NCI-H1105 (cell line): ENCODE measurements at places on chromosomes 7 and 10.

- DNase-seq = no peak
Measured at GRCh38 chr10:16945593-16945992, 128.4 kb upstream of the RSU1 start.

GRCh38 chr10:72170263-72170662, 45.5 kb upstream of the ANAPC16 start:
- DNase-seq = no peak

- DNase-seq = no peak
Measured at GRCh38 chr10:8137272-8137681, 82.8 kb downstream of the GATA3 start.

DNA sequence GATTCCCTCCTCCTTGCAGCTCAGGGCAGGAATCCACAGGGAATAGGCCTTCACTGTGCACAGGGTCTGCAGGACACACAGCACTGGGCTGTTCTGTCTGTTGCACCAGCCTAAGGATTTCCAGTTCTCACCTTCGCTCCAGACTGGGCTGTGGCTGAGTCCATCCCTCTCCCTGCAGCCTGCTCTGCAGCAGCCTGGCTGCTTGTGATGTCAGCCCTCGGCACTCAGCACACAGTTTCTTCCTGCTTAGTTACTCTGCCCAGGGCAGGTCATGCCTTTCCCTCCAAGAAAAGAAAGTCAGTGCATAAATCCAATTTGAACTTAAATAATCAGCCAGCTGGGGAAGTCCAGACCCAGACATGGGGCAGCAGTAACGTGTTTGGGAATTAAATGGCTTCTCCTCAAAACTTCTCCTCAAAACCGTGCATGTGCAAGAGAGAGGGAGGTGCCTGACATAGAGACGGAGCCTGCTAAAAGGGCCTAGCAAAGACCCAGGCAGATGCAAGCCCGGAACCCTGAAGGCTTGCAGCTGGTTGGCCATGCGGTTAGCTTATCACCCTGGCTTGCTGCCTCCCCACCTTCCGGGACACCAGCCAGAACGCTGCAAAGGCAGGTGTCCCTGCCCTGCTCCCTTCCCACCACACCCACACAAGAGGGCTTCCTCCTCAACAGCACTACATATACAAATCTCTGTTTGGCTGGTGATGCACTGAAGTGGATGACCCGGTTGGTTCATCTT, 10.9 kb upstream of the GDF2 start:
- DNase-seq = peak; percentile 60

DNA sequence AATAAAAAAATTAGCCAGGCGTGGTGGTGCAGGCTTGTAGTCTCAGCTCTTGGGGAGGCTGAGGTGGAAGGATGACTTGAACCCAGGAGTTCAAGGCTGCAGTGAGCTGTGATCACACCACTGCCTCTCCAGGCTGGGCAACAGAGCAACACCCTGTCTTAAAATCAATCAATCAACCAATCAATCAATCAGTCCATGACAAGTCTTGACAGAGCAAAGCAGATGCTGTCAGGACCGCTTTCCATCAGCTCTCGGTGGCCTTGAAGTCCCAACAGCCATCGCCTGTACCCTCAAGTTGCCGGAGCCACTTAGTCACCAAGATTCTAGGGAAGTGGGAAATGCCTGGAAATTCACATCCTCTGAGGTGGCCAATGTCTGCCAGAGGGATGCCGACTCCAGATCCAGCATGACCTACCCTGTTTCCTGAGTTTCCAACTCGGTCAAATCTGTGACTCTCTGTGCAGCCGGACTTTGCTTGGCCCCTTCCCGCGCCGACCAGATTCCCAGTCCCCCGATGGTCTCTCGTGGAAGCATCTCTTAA, 871 bp upstream of the CCL24 start:
- DNase-seq = no peak

- DNase-seq = no peak
Measured at GRCh38 chr7:152073352-152073751, 47.9 kb downstream of the GALNT11 start.

GRCh38 chr7:36736899-36737211, 12.6 kb upstream of the AOAH start:
- DNase-seq = no peak

- DNase-seq = no peak
Measured at GRCh38 chr7:127986581-127987521, 44.4 kb downstream of the LRRC4 start.

DNA sequence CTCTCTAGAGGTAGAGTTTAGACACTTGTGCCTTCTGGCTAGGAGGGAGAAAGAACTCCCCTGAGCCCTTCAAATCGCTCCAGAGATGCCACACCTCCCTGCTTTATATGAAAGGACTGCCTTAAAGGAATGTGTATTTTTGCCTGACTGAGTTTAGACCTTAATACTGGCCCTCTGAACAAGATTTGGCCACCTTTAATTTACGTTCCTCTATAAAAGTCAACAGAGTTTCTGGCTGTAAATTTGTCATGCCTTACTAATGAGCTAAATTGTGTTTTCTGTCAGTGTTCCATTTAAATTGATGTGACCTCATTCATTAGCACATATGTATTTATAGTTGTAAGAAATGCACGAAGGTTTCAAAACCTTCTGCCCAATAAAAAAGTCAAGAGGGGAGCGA, 48.0 kb downstream of the SEMA3C start:
- no peak for DNase-seq

DNA sequence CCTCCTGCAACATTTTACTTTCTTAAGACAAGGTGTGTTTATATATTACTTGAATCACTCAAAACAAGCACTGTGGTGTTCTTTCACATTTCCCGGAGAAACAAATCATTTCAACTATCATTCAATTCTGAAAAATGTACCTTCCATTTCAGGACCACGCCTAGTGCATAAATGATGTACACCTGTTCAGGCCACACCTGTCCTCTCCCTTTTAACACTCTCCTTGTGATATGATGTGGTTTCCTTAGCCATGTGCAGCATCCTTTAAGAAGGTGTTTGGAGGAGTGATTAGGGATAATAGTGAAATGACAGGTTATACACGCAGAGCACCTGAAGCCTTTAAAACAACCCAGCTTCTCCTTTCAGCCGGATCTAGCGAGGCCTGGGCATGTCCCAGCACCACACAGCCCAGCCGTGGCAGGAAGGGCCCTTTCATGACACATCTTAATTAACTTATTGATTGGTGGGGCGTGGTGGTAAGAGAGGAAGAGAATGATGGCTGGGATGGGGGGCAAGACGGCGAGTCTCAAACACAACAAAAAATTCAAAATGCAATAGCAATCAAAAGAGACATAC, 26.9 kb downstream of the ABLIM1 start:
- no peak for DNase-seq

DNA sequence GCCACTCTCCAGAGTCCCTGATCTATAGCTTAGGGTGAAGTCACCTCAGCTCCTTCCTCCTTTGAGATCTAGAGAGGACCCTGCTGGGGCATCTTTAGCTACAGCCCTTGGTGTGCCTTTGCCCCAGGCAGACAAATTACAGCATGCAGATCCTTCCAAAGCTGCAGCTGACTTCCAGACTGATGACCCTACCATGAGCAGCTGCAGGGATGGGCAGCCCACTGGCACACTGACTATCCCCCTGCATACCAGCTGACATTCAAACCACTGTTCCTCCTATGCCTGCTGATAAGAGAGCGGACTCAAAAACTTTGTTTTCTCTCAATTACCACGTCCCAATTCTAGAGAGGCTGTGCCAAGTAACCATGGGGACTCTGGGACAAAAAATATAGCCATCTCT, 70.6 kb downstream of the COL13A1 start:
- no peak for DNase-seq

GRCh38 chr10:132994811-132995210, 52.4 kb upstream of the CFAP46 start:
- no peak for DNase-seq

GRCh38 chr10:82037076-82037475, 162.1 kb downstream of the NRG3 start:
- DNase-seq = no peak

GRCh38 chr7:10707519-10707918, 266.2 kb upstream of the PHF14 start:
- DNase-seq = no peak

- no peak for DNase-seq
Measured at GRCh38 chr7:69817121-69817520, 218.8 kb downstream of the AUTS2 start.

GRCh38 chr7:129832701-129833227, 120.0 kb downstream of the UBE2H start:
- no peak for DNase-seq

DNA sequence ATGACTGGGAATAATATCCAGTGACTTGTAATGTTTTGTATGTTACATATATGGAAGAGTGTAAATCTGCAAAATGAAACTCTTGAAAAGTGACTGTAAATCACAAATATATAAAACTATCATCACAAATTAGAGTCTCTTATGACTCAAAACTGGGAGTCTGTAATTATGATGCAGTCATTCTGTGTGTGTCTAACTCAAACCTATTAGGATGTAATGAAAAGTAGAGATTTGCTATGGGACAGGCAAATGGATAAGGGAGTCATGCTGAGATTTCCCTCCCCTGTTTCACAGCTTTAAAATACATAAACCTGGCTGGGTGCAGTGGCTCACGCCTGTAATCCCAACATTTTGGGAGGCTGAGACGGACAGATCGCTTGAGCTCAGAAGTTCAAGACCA, 8.6 kb upstream of the HKDC1 start:
- no peak for DNase-seq

DNA sequence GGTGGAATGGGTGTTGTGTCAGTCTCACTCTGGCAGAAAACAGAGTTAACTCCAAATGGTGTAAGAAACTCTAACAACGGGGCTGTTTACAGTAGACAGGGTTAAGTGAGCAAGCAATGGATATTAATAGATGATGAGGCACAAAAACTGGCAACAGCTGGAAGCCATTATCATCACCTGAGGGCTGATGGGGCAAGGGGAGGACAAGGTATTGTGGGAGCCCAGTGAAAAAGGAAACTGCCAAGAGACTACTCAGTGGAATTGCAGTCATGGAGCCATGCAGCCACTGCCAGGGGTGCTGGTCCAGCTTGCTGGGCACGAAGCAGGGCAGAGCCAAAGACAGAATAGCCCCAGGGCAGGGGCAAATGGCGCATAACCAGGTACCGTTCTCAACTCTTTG, 260.7 kb downstream of the BICC1 start:
- DNase-seq = no peak

DNA sequence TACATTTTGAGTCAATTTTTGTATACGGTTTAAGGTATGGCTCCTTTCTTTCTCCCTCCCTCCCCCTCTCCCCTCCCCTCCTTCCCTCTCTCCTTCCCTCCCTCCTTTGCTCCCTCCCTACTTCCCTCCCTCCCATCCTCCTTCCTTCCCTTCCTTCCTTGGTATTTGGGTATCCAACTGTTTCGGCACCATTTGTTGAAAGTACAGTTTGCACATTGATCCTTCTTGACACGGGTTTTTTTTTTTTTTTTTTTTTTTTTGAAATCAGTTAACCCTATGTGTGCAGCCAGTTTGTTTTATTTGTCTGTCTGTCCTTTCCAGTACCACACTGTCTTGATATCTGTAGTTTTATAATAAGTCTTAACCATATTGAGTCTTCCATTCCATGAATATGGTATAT, 39.9 kb upstream of the INSYN2A start:
- DNase-seq = no peak

DNA sequence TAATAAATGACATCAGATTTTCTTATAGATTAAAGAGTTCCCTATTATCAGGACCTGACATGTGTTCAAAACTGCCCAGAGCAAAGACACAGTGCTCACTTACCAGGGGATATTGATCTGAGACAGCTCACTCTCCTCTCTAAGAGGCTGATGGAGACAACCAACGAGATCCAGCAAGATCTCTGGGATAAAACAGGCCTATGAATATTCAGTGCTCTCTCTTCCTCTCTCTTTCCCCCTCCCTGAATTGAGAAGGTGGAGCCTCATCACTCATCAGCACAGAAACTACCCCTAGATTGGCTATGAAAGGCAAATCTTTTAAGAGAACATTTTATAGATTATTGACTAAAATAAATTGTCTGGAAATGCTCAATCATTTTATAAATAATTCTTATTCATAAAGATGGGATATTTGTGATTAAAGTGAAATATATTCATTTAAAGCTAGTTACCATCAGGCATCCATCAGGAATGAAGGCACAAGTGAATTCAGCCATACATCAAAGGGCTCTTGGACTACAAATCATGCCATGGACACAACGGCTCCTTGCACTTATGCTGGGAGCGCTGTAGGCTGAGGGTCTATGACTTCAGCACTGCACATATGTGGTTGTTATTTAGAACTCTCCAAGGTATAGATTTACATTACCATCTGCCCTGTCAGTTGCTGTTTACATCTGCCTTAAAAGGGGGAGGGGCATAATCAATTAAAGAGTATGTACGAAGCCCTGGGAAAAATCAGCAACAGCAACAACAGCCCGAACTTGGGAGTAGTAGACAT, 3.4 kb upstream of the PPP1R17 start:
- no peak for DNase-seq

GRCh38 chr10:47419421-47419820, 35.3 kb upstream of the ZNF488 start:
- no peak for DNase-seq

GRCh38 chr10:84047258-84048010, 91.9 kb upstream of the GHITM start:
- no peak for DNase-seq

- no peak for DNase-seq
Measured at GRCh38 chr10:2011106-2011716, 273.9 kb upstream of the ADARB2 start.

DNA sequence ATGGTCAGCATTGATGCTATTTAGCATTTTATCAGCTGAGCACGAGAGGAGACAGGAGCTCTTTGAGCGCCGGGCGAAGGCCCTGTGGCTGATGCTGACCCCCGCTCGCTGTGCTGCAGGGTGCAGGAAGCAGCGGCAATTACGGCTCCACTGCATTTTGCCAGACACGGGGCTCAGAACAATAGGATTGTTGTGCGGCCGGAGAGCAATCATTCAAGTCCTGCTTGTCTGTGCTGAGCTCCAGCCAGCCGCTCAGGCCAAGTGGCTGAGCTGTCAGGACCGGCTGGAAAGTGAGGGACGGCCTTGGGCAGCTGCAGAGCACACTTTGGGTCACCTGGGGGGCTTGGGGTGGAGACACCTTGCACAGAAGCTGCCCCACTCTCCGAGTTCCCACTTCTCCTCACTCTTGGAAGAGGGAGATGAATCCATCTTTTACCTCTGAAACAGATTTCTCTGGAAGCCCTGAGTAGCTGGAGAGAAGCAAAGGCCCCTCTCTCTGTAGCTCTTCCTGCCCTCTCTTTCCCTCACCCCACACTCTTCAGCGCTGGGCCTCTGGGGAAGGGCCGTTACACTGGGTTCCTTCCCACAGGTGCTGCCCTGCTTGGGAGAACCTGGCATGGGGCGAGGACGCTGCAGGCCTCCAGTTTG, 17.3 kb upstream of the ADARB2 start:
- DNase-seq = no peak
